Suppressor macrophage (primary cell): ENCODE measurements at places on chromosomes 13 and 19.
A peak's percentile ranks its signal among the peaks of the same experiment; 100 is the strongest.

- no peak for DNase-seq
Measured at GRCh38 chr19:46107371-46107770, 17.1 kb downstream of the IGFL3 start.

- DNase-seq, result no peak
Measured at GRCh38 chr13:100338275-100338674, 249.4 kb downstream of the PCCA start.

- no peak for DNase-seq
Measured at GRCh38 chr19:34305221-34306083, 51.1 kb downstream of the GARRE1 start.

GRCh38 chr13:66864627-66865026 is 365.5 kb downstream of the PCDH9 start:
- DNase-seq, result no peak

DNA sequence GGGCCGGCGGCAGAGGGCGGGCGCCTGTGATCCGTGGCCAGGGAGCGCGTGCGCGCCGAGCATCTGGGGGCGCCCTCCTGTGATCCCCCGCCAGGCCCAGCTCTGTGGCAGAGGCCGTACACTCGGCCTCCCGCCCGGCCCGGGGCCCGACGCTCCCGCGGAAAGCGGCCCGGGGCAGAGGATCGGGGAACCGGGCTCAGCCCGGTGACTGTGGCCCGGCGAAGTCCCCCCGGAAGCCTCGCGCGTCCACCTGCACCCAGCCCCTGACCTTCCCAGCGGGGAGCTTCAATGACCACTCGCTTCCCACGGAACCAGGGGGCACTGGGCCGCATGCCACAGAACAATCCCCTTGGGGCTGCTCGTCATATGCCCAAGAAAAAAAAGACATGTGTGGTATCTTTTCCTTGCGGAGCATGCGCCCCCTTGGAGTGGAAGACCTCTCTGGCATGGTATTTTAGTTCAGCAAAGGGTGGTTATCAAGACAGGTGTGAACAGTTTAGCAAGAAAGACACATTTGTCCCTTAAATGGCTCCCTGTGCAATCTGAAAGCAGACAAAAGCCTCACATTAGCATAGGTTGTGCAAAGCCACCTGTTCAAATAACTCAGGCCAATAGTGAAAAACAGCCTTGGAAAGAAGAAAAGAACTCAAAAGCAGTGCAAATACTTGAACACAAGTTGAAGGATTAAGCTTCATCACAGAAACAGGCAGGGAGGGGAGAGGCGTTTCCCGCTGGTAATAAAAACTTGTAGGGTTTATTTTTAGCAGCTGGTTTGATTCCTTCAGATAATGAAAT is 290.9 kb upstream of the SOX21 start:
- no peak for DNase-seq

- no peak for DNase-seq
Measured at GRCh38 chr13:86476656-86477055, 677.4 kb upstream of the SLITRK6 start.

- DNase-seq, result peak; percentile 88
Measured at GRCh38 chr13:30421093-30422053, 920 bp upstream of the UBE2L5 start.

- DNase-seq, result peak; percentile 73
Measured at GRCh38 chr13:110665491-110666254, 40.2 kb downstream of the CARS2 start.

DNA sequence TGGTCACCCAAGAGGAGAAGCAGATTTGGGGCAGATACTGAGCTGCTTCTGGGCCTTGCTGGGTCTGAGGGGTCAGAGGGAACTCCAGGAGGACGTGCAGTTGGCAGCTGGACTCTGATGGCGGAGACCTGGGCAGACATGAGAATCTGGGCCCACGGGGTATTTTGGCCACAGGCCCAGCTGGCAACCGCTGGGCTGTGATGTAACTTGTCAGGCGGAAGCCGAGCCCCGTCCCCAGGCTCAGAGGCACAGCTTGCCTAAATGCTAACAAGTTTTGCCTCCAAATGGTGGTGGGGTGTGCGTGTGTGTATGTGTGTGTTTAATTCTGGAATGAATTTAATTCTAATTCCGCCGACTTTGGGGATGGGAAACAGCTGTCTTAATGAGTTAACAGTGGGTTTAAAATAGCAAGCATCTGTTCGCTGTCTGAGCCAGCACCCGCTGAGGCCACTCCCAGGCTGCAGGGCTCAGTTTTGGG is 11.6 kb downstream of the ZNRF4 start:
- no peak for DNase-seq

- no peak for DNase-seq
Measured at GRCh38 chr13:50214514-50214913, 199.3 kb downstream of the KCNRG start.
